ENCODE measurements at places on chromosomes 3 and 15.
A peak's percentile ranks its signal among the peaks of the same experiment; 100 is the strongest.

DNA sequence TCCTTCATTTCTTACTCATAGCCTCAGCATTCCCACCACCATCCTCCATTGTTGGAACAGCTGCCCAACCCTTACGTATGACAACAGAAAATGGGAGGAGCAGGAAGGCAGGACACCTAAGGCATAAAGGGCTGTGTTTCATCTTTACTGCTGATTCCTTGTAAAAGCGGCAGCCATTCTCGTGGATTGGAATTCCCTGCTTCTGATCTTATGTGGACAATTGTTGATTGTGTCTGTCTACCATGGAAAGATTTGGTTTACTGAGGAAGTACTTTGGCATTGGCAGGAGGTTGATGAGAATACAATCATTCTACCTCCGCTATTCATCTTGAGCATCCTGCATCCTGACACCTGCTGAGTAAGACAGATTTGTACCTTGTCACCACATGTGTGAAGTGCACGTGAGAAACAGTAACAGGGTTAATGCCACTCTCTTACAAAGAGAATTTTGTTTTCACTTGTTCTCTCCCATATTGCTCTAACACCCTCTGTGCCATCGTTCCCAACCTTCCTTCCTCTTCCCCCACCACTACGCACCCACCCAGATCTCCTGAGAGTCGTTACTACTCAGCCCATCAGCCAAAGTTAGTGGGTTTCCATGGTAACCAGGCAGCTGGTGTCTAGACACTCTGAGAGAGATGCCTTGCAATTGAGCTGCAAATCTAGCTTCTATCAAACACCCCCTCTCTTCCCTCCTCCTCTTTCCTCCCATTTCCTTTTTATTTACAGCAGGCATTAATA lies 75.7 kb downstream of the GAP43 start:
- DNase-seq = peak; percentile 96

GRCh38 chr15:60697750-60698149 lies 218.8 kb upstream of the ICE2 start:
- DNase-seq = no peak

DNA sequence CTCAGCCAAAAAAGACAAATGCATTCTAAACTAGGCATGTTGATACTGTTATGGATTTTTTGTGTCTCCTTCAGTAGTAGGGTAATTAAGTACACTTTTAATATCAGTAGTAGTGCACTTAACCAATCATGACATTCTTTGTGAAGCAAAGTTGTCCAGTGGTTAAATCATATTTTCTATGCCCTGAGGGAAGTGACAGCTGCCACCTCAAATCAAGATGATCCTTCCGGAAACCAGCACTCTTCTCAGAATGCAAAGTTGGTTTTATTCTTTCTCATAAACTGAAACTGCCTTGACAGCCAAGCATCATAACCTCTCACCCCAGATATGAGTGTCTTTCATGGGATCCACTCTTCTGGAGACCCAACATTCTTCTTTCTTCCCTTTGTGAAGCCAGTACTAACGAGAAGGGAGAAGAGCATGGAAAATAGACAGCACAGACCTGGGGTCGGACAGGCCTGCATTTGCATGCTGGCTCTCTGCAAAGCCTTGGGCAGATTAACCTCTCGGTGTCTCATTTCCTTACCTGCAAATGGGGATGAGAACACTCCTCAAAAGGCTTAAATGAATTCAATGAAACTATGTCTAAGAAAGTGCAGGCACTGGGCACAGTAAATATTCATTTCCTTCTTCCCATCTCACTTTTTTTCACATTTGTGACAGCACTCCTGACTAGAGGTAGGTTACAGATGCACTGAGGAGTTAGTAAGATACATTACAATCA lies 13.2 kb downstream of the AAGAB start:
- DNase-seq = no peak

DNA sequence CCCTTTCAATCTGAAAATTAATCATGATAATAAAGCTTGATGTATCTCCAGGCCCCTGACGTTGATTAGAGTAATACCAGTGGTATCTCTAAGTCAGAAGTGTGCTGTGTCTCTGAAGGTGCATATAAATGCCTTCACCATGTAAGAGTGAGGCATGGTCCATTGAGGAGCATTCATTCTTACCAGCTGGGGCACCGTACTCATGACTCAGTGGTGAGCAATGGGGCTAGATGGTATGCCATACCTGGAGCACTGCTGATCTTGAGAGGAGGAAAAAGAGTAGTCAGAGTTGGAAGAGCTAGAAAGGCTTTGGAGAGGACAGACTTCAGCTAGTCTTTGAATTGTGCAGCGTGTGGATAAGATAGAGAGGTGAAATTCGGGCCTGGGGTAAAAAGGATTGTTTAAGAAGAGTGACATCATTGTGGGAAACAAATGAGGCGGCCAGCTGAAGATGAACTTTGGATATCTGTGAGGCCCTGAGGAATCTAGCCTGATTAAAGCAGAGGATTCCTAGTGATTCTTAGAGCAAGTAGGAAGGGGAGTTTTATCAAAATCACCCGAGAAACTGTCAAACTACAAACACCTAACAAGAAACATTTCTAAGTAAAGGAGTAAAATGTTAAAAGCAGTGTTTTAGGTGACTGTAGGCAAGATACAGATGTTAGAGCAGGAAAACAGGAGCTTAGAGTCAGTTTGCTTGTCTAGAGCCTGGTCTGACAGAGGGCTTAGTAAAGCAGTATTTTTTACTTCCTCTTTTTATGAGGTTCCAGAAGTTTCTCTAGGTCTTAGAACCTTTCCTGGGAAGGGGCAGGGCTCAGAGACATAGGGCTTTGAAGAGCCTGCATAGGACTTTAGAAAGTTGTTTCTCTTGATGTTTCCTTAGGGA lies 13.6 kb downstream of the TMOD3 start:
- DNase-seq = no peak

DNA sequence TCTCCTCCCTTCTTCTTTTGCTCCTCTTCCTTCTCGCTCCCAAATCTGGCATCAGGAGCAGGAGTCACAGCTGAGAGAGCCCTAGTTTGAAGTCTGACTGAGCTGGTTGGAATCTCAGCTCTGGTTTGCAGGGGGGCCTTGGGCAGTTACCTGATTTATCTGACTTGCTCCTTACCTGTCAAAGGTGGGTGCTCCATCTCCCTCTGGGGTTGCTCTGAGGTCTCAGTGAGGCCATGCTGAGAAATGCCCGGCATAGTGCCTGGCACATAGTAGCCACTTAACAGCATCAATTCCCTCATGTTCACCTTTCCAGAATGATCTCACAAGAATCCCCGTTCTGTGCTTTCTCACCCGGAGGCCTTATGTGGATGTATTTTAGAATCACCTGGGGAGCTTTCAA lies 121.2 kb upstream of the CTDSPL start:
- no peak for DNase-seq

- DNase-seq = no peak
Measured at GRCh38 chr3:124235446-124235845, 243.5 kb upstream of the ROPN1 start.

DNA sequence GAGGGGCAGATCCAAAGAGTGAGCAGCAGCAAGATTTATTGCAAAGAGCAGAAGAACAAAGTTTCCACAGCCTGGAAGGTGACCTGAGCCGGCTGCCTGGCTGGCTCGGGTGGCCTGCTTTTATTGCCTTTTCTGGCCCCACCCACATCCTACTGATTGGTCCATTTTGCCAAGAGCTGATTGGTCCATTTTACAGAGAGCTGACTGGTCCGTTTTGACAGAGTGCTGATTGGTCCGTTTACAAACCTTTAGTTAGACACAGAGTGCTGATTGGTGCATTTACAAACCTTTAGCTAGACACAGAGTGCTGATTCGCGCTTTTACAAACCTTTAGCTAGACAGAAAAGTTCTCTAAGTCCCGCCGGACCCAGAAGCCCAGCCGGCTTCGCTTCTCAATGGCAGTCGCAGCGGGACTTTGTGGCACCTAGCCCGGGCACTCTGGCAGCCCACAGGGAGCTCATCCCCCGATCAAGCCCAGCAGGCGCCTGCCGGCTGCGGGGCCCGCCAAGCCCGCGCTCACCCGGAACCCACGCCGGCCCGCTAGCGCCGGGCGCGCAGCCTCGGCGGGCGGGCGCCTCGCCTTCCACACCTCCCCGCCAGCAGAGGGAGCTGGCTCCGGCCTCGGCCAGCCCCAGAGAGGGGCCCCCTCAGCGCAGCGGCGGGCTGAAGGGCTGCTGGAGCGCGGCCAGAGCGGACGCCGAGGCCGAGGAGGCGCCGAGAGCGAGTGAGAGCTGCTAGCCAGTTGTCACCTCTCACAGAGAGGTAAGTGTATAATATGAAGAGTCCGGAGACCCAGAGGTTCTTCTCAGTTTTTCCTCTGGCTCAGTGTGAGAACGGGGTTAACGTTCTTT lies 339.2 kb downstream of the CHL1 start:
- peak; percentile 27 for DNase-seq

- DNase-seq = no peak
Measured at GRCh38 chr15:40787991-40788390, 18.2 kb downstream of the C15orf62 start.

- no peak for DNase-seq
Measured at GRCh38 chr3:123755085-123755484, 129.0 kb downstream of the MYLK start.

- no peak for DNase-seq
Measured at GRCh38 chr15:59521443-59521842, 83.5 kb downstream of the FAM81A start.

DNA sequence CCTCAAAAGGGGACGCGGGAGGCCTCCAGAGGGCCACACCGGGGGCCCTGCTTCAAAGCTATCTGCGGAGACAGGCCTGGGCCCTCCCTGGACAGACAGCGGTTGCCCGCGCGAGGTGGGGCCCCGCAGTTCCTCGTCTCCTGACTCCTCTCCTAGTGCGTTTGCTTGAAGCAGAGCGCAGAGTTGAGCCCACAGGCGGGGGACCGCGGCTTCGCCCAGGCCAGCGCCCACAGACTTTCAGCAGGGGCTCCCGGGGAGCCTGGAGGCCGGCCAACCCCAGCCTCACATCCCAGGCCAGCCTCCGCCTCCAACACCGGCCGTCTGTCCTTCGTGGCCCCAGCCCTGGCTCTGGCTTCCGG lies 540 bp upstream of the ADAMTS7 start:
- DNase-seq = no peak

GRCh38 chr3:53079147-53079546 lies 33.3 kb upstream of the SFMBT1 start:
- no peak for DNase-seq

- DNase-seq = no peak
Measured at GRCh38 chr15:70140543-70141375, 43.0 kb upstream of the TLE3 start.

DNA sequence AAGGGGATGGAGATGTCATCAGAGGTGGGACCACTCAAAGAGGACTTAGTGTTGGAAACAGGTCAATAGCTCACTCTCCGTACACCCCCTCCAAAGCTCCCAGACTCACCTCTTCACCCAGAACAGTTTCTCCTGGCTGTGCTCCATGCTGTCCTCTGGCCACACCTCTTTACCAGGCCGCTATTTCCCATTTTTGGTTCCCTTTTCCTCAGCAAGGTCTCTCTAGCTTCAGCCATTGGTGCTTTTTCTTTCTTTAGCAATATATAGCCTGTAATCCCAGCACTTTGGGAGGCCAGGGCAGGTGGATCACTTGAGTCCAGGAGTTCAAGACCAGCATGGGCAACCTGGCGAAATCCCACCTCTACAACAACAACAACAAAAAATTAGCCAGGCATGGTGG lies 123.6 kb upstream of the SMAD3 start:
- DNase-seq = no peak

DNA sequence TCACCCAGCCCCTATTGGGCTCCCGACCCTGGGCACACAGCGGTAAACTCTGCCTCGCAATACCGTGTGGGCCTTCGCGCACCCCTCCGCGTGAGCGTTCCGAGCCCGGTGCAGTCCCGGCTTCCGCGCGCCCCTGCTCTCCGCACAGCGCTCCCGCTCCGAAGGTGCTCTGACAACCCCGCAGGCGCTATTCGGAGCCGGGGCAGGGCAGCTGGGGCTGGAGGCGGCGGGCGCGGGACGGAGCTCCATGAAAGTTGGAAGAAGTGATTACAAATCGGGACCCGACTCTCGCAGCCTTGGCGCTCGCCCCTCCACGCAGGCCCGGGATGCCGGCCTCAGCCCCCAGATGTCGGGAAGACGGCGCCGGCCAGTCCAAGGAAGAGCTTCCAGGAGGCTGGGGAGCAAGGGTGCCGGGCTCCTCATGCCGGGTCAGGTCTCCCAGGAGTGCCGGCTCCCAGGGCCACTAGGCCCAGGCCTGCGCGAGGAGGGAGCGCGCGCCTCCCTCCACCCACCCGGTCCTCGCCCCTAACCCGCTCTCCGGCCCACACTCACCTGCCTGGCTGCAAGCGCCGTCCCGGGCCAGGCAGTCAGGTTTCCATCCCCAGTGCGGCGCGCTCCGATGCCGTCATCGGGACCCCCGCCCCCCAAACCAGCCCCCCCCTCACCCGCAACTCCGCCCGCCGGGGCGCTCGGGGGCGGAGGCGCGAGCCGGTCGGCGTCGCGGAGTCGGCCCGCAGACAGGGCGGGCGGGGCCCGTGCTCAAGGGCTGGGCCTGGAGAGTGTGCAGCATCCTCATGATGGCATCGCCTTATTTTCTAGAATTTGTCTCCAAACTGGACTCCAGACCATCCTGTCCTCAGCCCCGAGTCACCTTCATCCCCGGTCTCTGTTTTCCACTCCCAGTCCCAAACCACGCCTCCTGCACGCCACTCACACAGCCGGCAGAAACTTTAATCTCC lies at the start of gene KIF7:
Gene KIF7, minus strand, starts transcription at position 621 of the 959 bp plus-strand sequence. CDS start 2,537 bp downstream, outside the sequence.
- DNase-seq = peak; percentile 62

DNA sequence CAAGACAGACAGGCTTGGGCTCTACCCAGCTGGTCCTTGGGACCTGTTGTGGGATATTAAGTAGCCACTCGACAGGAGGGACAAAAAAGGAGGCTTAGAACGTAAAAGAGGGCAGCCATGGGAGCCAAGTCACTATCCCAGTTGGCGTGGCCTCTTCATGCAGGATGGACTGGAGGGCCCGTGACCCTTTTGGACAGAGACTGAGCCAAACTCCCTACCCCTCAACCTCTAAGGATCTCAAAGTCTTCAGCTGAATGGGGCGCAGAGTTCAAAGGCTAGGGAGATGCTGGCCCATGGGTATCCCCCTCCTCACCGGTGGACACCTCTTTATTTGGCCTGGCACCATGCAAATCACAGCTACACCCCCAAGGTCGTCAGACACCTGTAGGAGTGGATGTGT lies 57.8 kb upstream of the SEC13 start:
- DNase-seq = no peak
